ENCODE measurements at places on chromosomes 12 and 14. TPM values are rescaled to one million over a fixed set of nuclear protein-coding genes. Genes with fewer than 3 reads are reported as not detected.

- peak; percentile 64 for DNase-seq
Measured at GRCh38 chr14:90721619-90722305, 94.5 kb downstream of the TTC7B start.

DNA sequence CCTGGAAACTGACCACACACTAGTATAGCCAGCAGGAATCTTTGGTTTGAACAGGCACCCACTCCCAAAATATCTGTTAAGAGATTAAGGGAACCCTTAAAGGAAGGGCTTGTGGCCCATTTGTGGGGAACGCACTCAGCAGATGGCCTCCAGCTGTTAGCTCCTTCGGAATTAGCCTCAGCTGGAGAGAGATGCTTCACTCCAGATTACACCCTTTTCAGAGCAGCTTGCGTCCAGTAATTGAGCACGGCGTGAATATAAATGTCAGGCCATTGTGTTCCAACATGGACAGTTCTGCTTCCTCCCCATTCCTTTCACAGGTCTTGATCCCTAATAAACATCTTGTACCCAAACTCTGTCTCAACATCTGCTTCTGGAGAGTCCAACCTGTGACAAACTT lies 397.8 kb downstream of the SEC23A start:
- no peak for DNase-seq

CISTR gene
- not detected for total RNA-seq

DNA sequence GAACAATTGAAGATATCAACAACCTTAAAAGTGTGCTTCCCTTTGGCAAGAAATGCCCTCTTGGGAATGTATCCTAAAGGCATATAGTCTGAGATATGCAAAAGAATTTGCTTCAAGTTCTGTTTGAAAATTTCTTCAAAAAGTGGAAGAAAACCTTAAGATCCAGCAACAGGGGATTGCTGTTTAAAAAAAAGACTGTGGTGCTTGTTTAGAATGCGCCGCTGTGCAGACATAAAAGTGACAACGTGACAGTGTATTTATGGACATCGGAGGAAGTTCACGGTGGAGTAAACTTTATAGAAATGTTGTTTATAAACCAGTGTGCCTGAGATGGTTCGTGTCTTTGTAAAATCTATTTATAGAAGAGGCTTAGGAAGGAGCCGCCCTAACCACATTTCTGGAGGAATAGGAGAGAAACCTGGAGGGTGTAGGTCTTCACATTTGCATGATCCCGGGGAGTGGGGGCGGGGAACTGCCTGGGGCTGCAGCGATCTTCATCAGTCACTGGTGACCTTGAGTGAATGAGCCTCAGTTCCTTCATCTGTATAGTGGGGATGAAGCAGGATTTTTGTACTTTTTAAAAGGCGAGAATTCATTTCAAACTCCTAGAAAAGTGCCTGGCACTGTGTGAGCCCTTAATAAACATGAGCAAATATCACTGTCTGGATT lies 27.5 kb downstream of the ADGRD1 start:
- DNase-seq: no peak

KRT1 gene
- not detected for total RNA-seq

DNA sequence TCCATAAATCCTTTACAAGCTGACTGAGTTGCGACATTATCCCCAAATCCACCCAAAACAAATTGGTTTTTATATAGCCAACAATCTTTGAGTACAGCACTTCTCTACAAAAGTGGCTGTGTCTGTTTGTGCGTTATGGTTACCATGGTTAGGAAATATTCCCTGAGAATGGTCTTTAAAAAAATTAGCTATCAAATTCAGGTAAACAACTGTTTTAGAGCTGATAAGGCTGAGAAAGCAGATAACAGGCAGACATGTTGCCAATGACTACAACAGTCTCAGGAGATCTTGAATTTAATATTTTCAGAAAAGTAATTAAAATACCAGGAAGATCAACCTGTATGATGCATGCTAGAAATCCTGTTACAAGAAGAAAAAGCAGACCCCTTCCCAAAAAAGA lies 248.0 kb downstream of the RASSF9 start:
- DNase-seq: peak; percentile 45

MYF6 gene
- total RNA-seq: not detected

DNA sequence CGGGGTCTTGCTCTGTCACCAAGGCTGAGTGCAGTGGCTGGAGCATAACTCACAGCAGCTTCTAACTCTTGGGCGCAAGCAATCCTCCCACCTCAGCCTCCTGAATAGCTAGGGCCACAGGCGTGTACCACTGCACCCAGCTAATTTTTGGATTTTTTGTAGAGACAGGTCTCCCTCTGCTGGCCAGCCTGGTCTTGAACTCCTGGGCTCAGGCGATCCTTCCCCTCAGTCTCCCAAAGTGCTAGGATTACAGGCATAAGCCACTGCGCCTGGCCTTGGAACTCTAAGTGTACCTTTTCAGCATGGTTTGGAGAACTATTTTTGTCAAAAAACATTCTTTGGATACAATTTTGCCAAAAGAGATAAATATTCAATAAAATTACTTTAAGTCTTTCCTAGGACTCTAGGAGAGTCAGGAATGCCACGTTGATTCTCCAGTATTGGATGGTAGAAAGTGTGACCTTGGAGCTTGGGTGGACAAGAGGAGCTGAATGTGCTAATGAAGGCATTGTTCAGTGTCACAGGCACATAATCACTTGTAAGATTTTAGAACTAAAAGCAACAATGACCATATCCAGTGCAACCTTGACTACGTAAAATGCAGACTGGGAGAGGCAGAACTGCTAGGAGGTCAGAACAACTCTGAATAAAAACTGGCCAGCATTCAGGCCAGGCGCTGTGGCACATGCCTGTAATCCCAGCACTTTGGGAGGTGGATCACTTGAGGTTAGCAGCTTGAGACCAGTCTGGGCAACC lies 2.8 kb downstream of the SRSF9 start:
- DNase-seq: peak; percentile 64

DNA sequence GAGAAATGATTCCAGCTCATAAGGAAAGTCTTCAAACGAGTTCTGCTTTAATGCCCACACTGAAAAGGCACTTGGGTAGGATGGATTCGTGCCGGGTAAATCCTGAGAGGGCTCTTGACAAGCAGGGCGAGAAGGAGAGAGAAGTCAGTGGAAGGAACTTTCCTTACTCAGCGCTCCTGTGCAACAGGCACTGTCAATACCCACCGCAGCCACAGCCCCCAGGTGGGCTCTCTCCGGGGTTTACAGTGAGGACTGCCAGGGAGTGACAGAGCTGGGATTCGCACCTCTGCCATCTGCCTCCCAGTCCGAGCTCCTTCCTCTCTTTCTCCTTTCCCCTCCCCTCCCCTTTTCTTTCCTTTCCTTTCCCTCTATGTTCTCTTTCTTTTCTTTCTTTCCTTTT lies 118.7 kb downstream of the BEGAIN start:
- DNase-seq: no peak

GRCh38 chr12:25058012-25058411 lies 109.1 kb upstream of the BCAT1 start:
- no peak for DNase-seq

DNA sequence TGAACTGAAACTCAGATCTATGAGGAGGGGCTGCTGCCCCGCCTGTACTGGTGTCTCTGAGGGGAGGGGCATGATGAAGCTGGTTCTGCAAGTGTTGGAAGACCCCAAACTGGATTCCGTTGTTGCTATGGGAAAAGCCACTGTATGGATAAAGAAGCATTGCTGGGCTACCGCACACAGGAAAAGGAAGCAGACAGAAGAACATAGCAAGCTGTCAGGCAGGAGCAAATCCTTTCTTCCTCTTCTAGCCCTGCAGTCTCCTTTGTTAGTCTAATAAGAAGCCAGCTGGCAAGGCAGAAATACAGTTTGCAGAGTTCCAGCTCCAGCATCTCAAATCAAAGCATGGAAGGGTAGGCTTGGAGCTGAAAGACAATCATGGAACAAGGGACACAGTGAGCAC lies 26.3 kb upstream of the NR1H4 start:
- no peak for DNase-seq

DNA sequence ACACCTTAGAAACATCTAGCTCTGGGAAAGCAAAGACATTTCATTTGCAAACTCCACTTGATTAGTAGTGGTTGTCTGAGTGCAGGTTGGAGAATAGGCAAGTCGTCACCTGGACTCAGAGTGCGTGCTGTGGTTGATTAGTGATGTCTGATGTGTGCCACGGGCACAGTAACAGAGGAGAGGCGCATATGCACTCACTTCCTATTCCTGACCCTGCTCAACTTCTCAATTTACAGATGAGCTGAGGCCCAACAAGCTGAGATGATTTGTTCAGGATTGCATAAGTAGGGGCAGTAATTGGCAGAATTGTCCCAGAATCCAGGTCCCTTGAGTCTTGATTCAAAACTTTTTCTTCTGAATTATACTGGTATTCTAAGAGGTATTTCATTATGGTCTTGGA lies 44.9 kb downstream of the ADCK1 start:
- peak; percentile 10 for DNase-seq

DNA sequence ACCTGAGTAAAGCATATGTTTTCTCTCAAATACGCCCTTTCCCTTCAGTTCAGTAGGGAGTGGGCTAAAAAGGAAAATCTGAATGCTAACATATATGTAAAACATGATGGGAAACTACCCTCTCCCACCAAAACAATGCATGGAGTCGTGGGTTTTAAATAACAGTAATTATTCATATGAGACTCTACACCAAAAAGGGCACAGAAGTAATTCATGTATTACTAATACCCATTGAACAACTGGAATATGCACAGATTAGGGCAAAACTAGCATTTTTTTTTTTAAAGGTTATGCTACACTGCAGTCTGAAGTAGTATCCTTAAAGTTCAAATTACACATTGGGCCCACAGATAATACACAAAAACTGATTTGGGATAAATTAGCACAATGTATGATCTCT lies 8.1 kb upstream of the ARID2 start:
- no peak for DNase-seq

DNA sequence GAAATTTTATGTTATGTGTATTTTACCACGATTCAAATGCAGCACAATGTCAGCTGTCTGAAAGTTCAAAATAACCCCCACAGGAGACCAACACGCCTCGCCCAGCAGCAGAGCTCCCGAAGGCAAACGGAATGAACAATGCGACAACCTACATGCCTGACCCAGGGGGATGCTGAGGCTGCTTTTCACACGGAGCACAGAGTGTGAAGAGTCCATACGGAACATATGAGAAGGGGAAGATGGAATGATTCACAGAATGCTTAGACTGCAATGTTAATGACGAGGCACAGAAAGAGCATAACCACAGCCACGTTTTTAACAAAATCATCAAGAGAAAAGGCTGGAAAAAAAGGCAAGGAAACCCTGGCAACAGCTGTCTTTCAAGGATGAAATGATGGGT lies 22.6 kb downstream of the ZFYVE21 start:
- no peak for DNase-seq

SERPINA12 gene
- total RNA-seq: not detected

DNA sequence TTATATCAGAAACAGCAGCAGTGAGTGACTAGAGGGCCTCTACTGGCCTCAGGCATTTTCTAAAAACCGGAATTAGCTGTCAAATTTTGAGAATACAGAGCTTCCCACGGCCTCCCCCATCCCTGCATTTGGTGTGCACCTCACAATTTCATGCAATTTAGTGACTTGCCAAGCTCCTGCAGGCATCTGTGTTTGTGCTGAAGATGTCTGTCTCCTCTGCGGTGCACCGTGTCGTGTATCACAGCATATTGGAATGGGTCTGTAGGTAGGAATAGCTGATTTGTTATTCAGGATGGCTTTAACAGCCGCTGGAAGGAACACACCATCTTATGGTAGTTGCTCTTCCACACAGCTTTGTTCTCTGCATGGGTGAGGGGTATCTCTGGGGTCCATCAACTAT lies 140.3 kb downstream of the SSPN start:
- no peak for DNase-seq

DNA sequence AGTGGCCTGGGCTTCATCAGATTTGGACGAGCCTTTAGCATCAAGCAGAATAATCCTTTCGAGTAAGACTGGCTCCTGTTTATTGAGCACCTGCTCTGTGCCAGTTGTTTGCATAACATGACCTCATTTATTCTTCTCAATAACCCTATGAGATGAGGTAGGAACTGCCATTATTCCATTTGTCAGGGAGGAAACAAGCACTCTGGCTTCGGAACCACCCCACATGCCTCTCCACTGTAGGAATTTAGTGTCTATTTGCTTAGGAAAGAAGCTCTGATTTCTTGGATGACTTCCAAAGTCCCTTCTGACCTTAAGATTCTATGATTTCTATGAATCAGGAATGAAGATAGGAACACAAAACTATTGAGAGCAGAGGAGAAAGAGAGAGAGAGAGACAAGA lies 11.0 kb downstream of the SAMD4A start:
- peak; percentile 80 for DNase-seq

- DNase-seq: peak; percentile 26
Measured at GRCh38 chr12:30515351-30515750, 180.3 kb downstream of the IPO8 start.

LPAR5 gene
- not detected for total RNA-seq

TEX52 gene
- total RNA-seq: not detected

GRCh38 chr12:92540782-92541423 lies 161.9 kb upstream of the PLEKHG7 start:
- DNase-seq: no peak

GRCh38 chr12:27342536-27342935 lies 9.9 kb downstream of the BMAL2 start:
- no peak for DNase-seq

NEDD8 gene
- total RNA-seq: 197 TPM

MRPL52 gene
- total RNA-seq: 30.1 TPM

HCAR2 gene
- not detected for total RNA-seq

MANSC4 gene
- total RNA-seq: not detected

DNA sequence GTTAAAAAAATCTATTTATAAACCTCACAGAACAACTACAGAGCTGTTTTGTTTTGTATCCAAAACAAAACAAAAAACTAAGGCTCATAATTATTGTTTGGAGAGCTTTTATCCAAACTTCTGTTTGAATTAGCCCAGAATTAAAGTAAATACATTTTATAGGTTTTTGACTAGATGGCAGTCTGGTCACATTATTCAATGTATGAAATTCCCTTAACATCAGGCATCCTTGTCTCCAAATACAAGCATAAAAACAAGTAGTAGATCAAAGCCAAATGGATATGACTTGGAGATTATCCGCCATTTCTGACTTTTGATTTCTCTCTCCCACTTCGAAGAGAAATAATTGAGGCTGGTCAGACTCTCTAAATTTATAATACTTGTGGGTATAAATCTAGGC lies 63.5 kb downstream of the SLC38A1 start:
- DNase-seq: no peak

ATG101 gene
- 79.6 TPM for total RNA-seq

DNA sequence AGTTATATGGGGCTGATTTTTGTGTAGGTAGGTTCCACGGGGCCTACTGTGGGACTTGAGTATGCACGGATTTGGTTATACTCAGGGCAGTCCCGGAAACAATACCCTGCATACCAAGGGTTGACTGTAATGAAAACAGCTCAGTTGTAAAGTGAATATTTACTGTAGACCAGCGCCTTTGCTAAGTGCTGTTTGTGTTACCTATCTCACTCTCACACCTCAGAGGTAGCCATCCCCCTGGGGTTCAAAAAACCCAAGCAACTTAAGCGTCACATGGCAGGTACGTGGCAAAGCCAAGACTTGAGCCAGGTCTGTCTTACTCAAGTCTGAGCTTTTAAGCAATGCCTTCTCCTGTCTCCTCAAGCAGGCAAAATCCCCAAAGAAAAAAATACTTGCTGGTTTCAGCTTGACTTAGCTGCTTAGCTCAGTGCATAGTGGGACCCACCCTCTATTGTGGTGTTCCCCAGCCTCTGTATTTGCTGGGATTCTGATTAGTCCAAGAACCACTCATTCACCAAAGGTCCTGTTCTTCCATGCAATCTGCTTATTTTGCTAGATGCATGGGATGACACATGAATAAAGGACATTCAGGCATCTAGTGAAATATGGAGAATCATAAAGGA lies 34.2 kb upstream of the STRN3 start:
- DNase-seq: no peak

GRCh38 chr12:67772267-67773169 lies 124.0 kb downstream of the DYRK2 start:
- DNase-seq: no peak

COX14 gene
- total RNA-seq: 45.1 TPM

PLA2G1B gene
- not detected for total RNA-seq

CLEC14A gene
- 344 TPM for total RNA-seq

Data from dermis blood vessel endothelial cell (primary cell).